Right forelimb (tissue), 1 donor: ENCODE measurements at places on chromosomes 4 and X.
A peak's percentile ranks its signal among the peaks of the same experiment; 100 is the strongest.

GRCh38 chr4:122845066-122845465 is 18.4 kb downstream of the FGF2 start:
- DNase-seq, result no peak

GRCh38 chr4:158622251-158622650 is 49.4 kb downstream of the C4orf46 start:
- no peak for DNase-seq

- no peak for DNase-seq
Observed at GRCh38 chr4:163071308-163071707, 95.4 kb downstream of the NAF1 start.

- DNase-seq, result no peak
Observed at GRCh38 chrX:47166126-47166525, 21.1 kb downstream of the RBM10 start.

DNA sequence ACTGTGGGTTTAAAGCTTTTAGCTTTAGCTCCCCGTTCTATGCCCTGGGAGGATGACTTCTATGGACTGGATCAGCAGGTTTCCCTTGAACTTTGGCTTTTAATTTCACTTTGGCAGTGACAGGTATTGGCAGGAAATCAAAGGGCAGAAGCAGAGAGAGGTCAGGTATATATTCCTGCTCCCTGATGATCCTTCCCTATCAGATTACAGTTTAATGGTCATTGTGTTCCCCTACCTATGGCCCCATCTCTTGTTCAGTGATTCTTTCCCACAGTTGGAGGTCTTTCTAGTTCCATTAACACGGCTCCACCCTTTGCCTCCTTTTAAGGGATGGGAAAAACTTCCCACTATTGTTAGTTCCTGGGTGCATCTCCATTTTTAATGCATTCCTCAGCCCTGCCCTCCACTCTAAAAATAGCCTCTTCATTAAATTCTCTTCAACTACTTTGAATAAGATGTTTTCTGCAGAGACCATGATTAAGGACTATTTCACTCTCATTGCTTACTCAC is 107.8 kb upstream of the TMEM47 start:
- no peak for DNase-seq

GRCh38 chrX:132486599-132487178 is 2.1 kb downstream of the MBNL3 start:
- no peak for DNase-seq

- no peak for DNase-seq
Observed at GRCh38 chr4:95426455-95426854, 122.3 kb downstream of the UNC5C start.

GRCh38 chr4:32824336-32824735 is 2104.2 kb downstream of the PCDH7 start:
- no peak for DNase-seq

GRCh38 chrX:98795636-98796035 is 1614.4 kb downstream of the PCDH19 start:
- no peak for DNase-seq

DNA sequence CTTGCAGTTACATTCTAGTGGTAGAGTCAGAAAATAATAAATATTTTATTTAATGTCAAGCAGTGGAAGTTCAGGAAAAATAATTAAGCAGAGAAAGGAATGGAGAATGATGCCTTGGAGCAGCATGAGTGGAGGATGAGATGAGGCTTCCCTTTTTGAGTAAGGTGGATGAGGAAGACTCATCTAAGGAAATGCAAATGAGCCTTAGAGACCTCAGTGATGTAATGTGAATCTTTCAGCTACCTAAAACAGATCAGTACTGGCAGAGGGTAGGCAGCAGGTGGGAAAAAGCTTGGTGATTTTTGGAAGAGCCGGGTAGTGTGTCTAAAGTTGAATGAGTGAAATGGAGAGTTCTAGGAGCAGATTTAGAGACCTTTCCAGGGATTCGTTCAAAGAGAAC is 118.2 kb downstream of the GRID2 start:
- no peak for DNase-seq

DNA sequence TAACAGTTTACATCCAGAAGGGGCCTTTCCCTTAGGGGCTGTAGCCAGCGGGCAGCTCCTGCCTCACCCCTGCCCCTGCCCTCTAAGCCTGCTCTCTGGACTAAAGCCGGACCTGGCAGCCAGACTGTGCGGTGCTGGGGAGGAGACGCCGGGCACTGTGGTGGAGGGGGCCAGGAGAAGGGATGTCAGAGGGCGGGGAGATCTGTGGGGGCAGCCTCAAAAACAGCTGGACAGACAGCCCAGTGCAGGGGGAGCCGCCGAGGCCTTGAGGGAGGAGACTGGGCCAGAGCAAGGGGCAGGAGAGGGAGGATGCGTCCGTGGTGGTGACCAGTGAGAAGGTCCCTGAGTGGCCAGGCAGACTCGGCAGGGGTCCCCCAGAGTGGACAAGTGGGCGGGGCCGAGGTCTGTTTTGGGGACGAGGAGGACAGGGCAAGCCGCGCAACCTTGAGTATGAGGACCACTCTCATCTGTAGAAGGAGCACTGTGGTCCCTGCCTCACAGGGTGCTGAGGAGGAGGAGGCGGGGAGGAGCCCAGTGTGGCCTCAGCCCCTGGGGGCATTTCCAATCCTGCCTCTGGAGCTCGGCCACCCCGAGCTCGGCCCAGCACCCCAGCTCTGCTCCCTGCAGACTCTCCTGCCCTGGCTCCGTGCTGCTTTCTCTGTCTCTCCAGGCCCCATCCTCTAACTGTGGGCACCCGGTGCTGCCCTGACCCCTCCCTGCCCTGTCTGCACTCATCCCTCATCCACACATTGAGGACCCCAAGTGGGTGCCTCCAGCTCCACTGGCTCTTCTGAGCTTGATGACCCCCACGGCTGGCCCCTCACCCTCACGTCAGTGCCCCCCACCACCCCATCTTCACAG is 59.2 kb upstream of the NKX1-1 start:
- no peak for DNase-seq

GRCh38 chrX:27446423-27446822 is 16.7 kb downstream of the PPP4R3C start:
- DNase-seq, result no peak

DNA sequence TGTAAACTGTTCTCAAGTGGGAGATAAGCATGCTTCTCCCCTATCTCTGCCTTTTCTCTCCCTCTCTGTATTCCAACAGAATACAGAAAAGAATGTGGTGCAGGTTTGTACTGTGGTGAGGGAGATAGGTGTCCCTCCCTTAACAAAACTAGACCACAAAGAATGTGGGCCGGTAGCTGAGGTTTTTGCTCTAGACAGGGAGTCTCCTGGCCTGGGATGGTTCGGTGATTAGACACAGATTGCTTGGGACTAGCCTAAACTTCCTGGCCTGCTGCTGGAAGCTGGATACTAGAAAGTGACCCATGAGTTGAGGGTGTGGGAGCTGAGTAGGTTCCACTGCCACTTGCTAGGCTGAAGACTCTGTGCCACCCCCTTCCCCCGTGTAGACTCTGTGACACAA is 143.0 kb downstream of the CXXC4 start:
- DNase-seq, result no peak

- no peak for DNase-seq
Observed at GRCh38 chrX:14351611-14352303, 177.6 kb upstream of the GLRA2 start.

DNA sequence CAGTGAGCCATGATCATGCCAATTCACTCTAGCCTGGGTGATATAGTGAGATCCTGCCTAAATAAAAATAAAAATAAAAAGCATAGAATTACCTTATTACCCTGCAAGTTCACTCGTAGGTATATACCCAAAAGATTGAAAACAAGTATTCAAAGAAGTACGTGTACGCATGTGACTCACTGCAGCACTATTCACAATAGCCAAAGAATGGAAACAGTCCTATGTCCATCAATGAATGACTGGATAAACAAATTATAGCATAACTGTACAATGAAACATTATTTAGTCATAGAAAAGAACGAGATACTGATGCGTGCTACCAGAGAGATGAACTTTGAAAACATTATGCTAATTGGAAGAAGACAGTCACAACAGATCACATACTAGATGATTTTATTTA is 204.6 kb upstream of the DIAPH2 start:
- DNase-seq, result no peak

DNA sequence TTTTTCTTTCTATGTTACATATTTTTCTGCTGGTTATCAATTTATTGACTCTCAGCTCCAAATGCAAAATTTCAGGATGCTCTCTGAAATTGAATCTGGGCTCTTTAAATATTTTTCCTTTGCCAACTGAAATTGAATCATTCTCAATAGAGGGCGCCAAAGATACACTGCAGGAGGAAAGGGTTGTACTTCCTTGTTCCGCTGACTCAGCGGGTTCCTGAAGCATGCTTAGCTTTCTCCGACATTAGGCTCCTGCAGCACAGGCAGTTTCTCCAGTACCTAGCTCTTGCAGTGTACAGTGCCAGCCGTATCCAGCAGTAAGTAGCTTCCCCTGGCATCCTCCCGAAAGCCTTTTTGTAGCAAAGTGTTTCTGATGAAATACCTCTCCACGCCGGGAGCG is 28.8 kb upstream of the CFAP47 start:
- no peak for DNase-seq

DNA sequence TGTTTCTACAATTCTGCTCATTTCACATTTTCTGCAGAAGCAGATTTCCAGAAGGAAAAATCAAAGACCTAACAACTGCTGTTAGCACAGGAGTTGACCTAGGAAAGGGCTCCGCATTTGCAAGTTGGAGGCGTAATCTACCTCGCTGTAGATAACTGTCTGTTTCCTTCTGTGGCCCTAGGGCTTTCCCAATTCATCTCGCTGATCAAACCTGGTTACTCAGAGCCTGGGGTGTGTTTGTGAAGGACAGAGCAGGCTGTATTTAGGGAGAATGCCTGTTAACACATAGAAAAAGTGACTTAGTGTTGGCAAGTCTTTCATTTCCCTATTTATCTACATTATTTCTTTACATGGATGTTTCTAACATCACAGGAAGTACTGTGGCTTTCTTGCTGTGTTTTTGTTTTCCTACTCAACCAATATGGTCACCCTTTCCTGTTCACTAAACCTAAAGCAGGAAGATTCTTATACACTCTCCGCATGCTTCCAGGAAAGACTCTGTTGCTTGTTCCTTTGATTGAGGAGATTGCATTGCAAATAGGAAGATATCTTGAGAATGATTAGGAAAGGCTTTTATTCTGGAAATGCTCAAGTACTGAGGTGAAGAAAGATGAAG is 40.5 kb downstream of the AGA start:
- DNase-seq, result no peak

DNA sequence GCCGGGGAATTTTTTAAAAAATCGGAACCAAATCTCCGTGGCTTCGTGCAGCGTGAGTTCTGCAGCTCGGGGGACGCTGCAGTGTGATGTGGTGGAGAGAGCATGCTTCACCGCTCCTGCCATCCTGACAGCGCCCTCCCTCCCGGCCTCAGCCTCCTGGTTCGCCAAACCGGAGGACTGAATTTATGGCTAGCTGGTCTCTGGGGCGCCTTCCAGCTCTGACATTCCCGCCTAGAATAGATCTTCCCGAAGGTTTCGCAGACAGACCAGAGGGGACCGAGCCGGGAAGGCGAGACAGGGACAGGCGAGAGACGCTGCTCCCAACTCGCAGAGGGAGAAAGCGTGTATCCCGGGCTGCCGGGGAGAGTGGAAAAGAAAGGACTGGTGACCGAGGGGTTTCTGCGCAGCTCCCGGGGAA is 25.9 kb downstream of the HOPX start:
- peak; percentile 66 for DNase-seq

- DNase-seq, result no peak
Observed at GRCh38 chrX:47808904-47809788, 27.6 kb upstream of the ZNF81 start.

DNA sequence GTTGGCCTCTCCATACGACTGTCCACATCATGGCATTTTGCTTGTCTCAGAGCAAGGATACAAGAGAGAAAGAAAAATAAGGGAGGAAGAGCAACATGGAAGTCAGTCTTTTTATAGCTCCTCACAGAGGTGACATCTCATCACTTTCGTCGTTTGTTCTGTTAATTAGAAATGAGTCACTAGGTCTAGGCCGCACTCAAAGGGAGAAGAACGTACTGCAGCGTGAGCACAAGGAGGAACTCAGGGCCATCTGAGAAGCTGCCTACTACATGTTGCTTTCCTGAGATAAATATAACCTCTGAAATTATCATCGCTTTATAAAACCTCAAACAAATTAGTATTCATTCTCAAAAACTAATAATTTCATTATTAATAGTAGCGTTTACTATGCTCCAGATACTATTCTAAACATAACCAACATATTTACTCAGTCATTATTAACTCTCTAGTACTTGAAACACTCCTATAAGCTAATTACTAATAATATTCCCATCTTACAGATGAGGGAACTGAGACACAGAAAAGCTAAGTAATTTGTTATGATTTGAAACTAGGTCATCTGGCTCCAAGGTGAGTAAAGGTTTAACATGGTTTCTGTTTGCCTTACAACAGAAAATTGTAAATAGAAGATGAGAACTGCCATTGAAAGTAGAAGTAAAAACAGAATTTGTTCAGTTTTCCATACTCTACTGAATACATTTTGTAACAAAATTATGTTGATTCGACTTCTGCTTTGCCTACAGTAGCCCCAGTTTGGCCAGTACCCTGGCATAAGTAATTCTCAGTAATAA is 213.2 kb upstream of the UGT8 start:
- no peak for DNase-seq

DNA sequence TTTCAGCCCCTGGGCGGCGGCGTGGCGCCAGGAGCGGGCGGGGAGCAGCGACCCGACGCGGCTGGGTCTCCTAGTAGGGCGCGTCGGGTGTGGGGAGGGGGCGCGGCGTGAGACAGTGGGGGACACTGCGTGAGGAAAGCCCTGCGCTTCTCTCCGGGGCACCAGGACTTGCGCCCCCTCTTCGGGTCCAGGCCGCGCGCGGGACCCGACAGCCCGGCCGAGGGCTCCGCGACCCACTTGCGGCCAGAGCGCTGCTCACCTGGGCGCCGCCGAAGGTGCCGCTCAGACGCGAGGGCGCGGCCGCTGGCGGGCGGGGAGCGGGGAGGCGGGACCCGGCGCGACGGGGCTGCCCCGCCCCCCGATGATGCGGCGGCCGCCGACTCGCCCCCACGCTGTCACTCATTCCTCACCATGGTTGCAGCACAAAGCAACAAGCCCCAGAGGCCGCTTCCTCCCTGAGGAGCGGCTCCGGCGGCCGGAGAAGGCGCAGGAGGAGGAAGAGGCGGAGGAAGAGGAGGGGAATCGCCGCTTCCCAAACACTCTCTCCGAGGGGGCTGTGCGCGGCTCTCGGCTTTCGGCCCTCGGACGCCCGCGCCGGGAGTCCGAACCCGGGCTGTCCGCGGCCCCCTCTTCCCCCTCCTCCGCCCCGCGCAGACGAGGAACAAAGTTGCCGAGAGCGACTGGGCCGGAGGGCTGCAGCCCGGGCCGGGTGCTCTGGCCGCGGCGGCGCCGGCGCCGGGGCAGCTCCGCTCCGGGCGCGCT is at the start of gene RAPGEF2:
TSS of gene RAPGEF2 (plus strand) at position 458 of the 762 bp plus-strand sequence. CDS start 1,084 bp downstream, outside the sequence.
- DNase-seq, result peak; percentile 93

- DNase-seq, result peak; percentile 16
Observed at GRCh38 chrX:253451-254297, 27.5 kb upstream of the PLCXD1 start.

- DNase-seq, result no peak
Observed at GRCh38 chr4:31088600-31089230, 368.5 kb downstream of the PCDH7 start.

GRCh38 chr4:169207436-169208089 is 63.2 kb downstream of the SH3RF1 start:
- DNase-seq, result no peak
